Right atrium auricular region (tissue), 2 donors: ENCODE measurements at places on chromosomes 6 and 20. TPM values are rescaled to one million over a fixed set of nuclear protein-coding genes. Genes with fewer than 3 reads are reported as not detected.
A peak's percentile ranks its signal among the peaks of the same experiment; 100 is the strongest.

- no peaks in the 10 kb centered on the region for H3K27me3 ChIP-seq
- no peak overlapping the region for H3K4me3 ChIP-seq
- H3K4me1 ChIP-seq = no peaks in the 10 kb centered on the region
- no peak overlapping the region for H3K27ac ChIP-seq
Measured at GRCh38 chr6:38146021-38146733, 326.6 kb downstream of the ZFAND3 start.

- peak; percentile 57 for DNase-seq
- no peaks in the 10 kb centered on the region for H3K27me3 ChIP-seq
- no peaks in the 10 kb centered on the region for H3K4me1 ChIP-seq
- H3K4me3 ChIP-seq = no peak overlapping the region
- peak overlapping the region; percentile 97 for H3K27ac ChIP-seq
- H3K36me3 ChIP-seq = peaks cover 32% of the 10 kb centered on the region
Measured at GRCh38 chr20:25256226-25256859, 8.5 kb downstream of the PYGB start.

- no peaks in the 10 kb centered on the region for H3K27me3 ChIP-seq
- DNase-seq = no peak
- no peak overlapping the region for H3K27ac ChIP-seq
- no peak overlapping the region for H3K4me3 ChIP-seq
- peaks cover 4% of the 10 kb centered on the region for H3K36me3 ChIP-seq
Measured at GRCh38 chr6:88609983-88610382, 353.4 kb downstream of the RNGTT start.

- DNase-seq = no peak
- H3K27ac ChIP-seq = no peak overlapping the region
- no peaks in the 10 kb centered on the region for H3K36me3 ChIP-seq
- no peaks in the 10 kb centered on the region for H3K27me3 ChIP-seq
Measured at GRCh38 chr6:62775427-62776022, 435.7 kb upstream of the FKBP1C start.

GRCh38 chr6:153231048-153231646, 100.1 kb upstream of the RGS17 start:
- H3K4me3 ChIP-seq = no peak overlapping the region
- H3K36me3 ChIP-seq = no peaks in the 10 kb centered on the region
- H3K27me3 ChIP-seq = no peaks in the 10 kb centered on the region

DNA sequence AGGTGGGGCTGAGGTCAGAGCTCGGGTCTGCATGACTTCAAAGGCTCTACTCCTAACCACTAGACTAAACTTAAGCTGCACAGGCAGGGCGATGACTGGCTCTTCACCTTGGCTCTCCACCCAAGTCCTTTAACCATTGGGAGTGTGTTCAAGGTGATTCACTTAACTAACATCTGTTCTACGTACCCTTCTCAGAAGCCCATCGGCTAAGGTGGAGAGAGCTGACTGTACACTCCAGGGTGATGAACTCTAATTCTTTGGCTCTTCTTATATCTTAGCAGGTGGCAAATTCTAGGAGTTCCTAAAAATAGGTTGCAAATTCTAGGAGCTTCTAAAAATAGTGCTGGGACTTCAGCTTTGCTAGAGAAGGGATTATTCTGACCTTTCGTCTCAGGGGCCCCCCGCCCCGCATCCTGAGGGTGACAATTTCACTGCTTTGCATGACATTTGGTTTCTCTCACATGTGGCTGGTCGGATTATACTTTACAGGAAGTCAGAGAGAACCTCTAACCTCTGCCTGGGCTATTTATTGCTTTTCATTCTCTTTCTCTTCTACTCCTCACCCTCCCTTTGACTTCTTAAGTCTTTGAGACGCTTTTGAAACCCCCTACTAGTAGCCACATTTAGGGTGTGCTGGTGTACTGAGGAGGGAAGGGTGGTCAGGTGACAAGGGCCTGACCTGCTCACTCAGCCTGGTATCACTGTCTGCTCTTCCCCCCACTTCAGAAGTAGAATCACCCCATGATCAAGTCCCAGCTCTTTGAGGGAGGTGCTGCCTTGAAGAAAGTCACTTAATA, 55.5 kb downstream of the PRDM1 start:
- H3K27ac ChIP-seq = no peak overlapping the region
- no peaks in the 10 kb centered on the region for H3K27me3 ChIP-seq
- H3K4me1 ChIP-seq = no peaks in the 10 kb centered on the region
- DNase-seq = no peak
- H3K36me3 ChIP-seq = no peaks in the 10 kb centered on the region

DNA sequence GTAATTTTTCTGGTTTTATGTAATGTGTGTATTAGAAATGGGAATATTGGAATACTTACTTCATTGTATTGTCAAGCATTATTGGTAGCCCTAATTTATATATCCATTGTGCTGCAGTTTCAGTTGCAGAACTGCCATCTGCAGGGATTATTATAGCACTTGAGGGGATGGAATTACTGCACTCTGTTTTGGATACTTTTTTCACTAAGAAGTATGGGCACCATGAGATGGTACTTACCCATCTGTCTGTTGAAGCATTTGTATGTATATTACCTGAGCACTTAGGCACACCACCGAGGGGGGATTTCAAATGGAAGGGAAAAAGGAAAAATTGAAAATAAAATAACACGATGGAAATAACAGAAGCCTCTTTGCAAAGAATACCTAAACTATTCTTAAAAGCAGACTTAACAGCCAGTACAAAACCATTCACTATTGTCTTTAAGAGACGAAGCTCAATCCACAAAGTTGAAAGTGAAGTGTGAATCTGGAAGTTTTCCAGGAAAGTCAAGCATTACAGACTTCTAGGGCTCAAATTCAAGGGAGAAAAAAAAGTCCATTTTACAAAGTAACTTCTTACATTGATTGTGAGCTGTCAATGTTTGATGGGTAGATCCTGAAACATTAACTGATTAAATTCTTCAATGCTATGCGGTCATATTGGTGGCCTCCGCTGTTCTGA, 318.7 kb downstream of the SOX4 start:
- H3K4me1 ChIP-seq = peaks cover 15% of the 10 kb centered on the region
- no peaks in the 10 kb centered on the region for H3K36me3 ChIP-seq
- DNase-seq = no peak
- no peak overlapping the region for H3K4me3 ChIP-seq
- no peaks in the 10 kb centered on the region for H3K27me3 ChIP-seq

DNA sequence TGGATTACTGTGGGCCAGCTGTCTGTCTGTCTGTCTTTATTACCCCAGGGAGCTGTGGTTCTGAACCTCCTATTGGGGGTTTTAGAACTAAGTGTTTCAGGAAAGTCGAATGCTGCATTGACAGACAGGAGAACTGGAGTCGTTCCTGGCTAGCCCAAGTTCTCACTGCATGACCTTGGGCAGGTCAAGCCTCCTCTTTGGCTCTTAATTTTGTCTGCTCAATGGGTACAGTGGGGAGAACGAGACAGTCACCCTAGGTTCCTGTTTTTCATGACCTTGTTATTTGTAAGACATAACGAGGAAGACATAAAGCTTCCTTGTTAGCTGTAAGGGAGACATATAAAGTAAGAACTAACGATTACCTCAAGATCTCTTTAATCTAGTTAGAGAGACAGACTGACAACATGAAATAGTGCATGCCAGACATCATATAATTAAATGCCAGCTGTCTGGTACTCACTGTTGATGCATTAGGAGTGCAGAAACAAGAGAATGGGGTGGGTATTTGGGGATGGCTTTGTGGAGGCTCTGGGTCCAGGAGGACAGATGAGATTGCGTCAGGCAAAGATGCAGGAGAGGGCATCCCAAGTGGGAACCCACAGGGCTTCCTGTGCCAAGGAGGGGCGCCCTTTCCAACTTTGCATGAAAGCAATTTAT, 3.7 kb upstream of the CCDC167 start:
- no peaks in the 10 kb centered on the region for H3K36me3 ChIP-seq
- no peaks in the 10 kb centered on the region for H3K27me3 ChIP-seq
- H3K4me1 ChIP-seq = no peaks in the 10 kb centered on the region
- no peak for DNase-seq
- H3K4me3 ChIP-seq = no peak overlapping the region

- no peak overlapping the region for H3K27ac ChIP-seq
- DNase-seq = no peak
- H3K27me3 ChIP-seq = no peaks in the 10 kb centered on the region
- no peaks in the 10 kb centered on the region for H3K36me3 ChIP-seq
- H3K4me3 ChIP-seq = no peak overlapping the region
Measured at GRCh38 chr6:15220062-15220461, 25.8 kb upstream of the JARID2 start.

GRCh38 chr6:149093643-149094042, 223.9 kb upstream of the TAB2 start:
- no peaks in the 10 kb centered on the region for H3K27me3 ChIP-seq
- no peak overlapping the region for H3K4me3 ChIP-seq
- no peaks in the 10 kb centered on the region for H3K4me1 ChIP-seq
- H3K27ac ChIP-seq = no peak overlapping the region

DNA sequence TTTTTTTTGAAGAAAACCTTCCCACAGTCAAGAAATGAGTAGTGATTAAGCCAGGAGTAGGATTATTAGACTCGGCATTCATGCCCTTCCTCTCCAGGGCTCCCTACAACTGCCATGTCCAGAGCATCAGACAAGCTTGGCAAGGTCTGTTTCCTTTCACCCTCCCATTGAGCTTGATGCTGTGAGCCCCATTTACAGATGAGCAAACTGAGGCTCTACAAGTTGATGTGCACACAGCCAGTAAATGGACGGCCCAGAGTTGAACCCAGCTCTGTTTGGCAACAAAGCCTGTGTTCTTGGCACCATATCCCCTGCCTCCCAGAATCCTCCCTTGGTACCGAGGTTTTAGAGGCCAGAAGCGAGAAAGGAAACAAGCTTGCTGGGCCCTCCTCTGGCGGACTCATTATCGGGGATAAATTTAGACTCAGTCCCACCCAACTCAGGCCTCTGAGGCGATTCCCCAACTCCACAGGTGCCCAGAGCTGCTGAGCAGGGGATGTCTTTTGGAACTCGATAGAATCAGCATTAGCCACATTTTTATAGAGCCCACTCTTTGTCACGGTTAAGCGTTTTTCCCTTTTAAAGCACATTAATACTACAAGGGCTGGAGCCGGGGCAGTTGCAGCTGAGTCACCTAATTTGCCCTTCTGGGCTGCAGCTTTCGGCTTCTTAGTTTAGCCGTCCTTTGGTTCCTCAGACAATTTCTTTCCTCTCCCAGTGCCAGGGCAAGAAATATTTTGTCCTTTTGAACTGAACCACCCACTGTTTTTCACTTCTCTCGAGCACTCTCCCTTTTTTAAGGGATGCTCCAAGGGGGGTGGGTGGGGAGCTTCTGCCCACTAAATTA, 23.0 kb upstream of the NFATC2 start:
- H3K36me3 ChIP-seq = no peaks in the 10 kb centered on the region
- no peak overlapping the region for H3K4me3 ChIP-seq
- no peak for DNase-seq
- H3K27ac ChIP-seq = peak overlapping the region; percentile 16
- no peaks in the 10 kb centered on the region for H3K4me1 ChIP-seq
- H3K27me3 ChIP-seq = no peaks in the 10 kb centered on the region

DNA sequence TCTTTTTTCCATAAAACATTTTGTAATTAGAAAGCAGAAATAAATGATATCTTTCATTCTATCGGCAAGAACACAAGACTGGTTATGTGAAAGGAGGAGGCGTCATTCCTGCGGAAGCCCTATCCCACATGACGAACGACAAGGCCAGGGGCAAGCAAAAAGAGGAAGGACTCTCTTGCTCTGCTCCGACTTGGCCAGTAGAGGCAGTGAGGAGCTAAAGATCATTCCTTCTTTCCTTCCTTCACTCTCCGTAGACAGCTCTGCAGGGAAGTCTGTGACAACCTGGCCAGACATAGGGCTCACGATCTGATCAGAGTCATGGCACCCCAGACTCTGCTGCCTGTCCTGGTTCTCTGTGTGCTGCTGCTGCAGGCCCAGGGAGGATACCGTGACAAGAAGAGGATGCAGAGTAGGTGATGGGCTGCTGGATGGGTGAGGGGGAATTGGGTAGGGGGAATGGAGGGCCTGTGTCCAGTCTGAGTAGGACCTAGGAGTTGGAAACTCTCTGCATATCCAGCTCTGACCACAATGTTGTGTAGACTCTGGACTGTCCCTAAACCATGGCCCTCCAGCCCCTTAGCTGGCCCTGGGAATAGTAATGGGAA, at the start of gene WFDC10A:
Gene WFDC10A, plus strand, starts transcription at position 244 of the 605 bp plus-strand sequence. Its CDS starts 75 bp downstream, at position 319.
- peaks cover 3% of the 10 kb centered on the region for H3K27me3 ChIP-seq
- H3K36me3 ChIP-seq = no peaks in the 10 kb centered on the region
- no peak within 1 kb of the TSS for H3K4me3 ChIP-seq
- DNase-seq = peak; percentile 66

GRCh38 chr20:2751878-2752566, 48.4 kb downstream of the CPXM1 start:
- no peaks in the 10 kb centered on the region for H3K4me1 ChIP-seq
- H3K27me3 ChIP-seq = peaks cover 10% of the 10 kb centered on the region
- no peaks in the 10 kb centered on the region for H3K36me3 ChIP-seq
- no peak for DNase-seq

DNA sequence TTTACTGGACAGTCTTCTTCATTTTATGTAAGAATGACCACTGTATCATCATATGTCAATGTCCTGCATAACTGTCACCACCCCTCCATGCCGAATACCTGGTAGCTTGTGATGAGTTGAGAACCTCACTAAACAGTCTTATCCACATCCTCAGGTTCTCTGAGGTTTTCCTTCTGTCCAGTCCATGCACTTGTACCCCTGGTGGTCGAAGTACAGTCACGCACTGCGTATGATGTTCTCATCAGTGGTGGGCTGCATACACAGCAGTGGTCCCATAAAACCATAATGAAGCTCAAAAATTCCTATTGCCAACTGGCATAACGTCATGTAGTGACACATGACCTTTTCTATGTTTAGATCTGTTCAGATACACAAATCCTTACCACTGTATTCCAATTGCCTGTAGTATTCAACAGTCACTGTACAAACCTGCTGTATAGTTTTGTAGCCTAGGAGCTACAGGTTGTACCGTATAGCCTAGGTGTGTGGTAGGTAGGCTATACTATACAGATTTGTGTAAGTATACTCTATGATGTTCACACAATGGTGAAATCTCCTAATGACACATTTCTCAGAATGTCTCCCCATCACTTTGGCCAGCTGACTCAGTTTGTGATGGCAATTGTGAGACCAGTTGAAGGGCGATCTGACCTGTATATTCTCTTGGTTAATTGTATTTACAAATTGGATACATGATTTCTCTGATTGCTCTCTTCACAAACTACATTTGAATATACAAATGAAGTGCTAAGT, 31.3 kb upstream of the SDCBP2 start:
- H3K27me3 ChIP-seq = no peaks in the 10 kb centered on the region
- no peak overlapping the region for H3K4me3 ChIP-seq
- H3K4me1 ChIP-seq = no peaks in the 10 kb centered on the region
- DNase-seq = no peak

The DNAH8 gene
- 0.04 TPM for total RNA-seq

The VNN1 gene
- 1.1 TPM for total RNA-seq

The FOXC1 gene
- 13.5 TPM for total RNA-seq
